Activated gamma-delta T cell (primary cell): ENCODE measurements at places on chromosomes 1 and 21.

DNA sequence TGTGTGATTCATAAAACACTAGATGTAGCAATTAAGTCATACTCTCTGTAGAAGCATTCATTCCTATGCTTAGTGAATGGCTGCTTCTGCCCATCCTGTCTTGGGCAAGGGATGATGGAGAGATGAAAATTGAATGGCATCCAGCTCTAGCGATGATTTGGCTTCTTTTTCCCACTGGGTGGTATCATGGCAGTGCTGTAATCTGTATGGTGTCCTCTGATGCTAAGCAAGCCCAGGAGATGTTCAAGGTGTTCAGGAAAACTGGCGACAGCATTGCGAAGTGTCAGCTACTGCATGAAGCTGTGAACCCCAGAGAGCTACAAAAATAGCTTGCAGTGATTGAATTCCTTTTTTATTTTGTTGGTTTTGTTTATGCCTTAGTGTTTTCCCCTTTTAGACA, 48.9 kb upstream of the LEPR start:
- no peak for DNase-seq

DNA sequence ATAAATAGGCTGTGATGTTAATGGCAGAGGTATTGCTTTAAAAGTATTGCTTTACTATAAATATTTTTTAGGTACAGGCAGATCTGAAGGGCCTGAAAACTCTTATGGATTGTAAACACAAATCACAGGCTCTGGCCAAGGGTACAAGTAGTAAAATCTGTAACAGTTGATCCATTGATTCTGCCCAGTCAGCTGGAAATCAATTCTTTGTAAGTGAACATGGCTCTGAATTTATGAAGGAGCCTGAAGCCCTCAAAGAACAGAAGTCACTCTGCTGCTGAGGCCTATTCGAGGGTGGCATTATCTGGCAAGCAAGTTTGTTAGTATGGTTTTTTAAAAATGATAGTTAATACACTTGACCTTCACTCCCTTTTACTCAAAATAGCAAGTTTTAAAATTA, 834.0 kb upstream of the TMPRSS15 start:
- DNase-seq = no peak

GRCh38 chr1:47536646-47537118, 98.8 kb downstream of the FOXD2 start:
- DNase-seq = no peak

DNA sequence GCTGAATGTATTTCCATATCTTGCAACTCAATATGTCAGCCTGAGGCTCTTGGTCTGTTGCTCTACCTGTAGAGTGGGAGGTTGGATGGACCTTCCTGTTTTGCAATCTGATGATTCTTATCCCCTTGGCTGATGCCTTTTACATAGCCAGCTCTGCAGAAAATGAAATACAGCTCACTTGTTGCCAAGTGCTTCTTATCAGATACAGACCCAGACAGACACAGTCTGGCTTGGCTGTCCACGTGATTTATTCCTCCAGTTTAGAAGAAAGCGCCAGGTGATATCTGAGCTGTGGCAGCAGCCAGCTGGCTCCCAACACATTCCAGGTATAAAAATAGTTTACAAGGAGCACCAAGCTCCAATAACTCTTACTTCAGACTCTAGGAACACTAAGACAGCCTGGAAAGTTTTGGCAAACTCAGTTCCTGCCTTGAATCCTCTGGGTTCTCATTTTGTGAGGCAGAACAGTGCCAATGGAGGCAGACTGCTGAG, 479.2 kb upstream of the USP24 start:
- DNase-seq = no peak

GRCh38 chr21:35614396-35614921, 445.9 kb downstream of the SETD4 start:
- DNase-seq = no peak

DNA sequence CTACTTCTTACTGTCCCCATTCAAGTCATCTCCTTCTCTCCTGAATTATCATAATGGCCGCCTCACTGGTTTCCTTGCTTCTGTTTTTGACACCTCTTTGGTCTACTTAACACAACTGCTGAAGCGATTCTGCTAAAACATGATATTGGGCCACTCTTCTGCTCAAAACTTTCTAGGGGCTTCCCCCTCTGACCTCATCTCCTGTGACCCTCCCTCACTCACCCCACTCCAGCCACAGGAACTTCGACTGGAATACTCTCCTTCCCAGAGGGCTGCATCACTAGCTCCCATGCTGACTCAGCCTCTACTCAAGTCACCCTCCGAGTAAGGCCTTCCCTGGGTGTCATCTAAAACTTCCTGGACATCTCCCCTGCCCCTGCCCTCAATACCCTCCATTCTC, 35.7 kb downstream of the NRIP1 start:
- no peak for DNase-seq

DNA sequence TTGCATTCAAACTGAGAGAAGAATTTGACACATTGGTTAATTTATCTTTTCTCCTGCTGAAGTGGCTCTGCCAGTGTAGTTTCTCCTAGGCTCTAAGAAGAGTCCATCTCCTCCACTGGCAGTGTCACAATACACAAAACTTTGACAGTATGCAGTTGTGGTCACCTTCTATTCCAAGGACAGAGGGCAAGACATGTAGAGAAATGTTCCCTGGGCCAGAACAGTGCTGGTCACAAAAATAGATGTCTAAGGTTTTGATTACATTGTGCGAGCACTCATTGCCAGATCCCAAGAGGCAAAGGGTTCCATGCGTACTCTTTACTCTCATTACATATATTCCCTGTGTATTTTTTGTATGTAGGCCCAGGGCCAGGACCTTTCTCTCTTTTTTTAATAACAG, 148.1 kb upstream of the UBE2U start:
- DNase-seq = no peak

DNA sequence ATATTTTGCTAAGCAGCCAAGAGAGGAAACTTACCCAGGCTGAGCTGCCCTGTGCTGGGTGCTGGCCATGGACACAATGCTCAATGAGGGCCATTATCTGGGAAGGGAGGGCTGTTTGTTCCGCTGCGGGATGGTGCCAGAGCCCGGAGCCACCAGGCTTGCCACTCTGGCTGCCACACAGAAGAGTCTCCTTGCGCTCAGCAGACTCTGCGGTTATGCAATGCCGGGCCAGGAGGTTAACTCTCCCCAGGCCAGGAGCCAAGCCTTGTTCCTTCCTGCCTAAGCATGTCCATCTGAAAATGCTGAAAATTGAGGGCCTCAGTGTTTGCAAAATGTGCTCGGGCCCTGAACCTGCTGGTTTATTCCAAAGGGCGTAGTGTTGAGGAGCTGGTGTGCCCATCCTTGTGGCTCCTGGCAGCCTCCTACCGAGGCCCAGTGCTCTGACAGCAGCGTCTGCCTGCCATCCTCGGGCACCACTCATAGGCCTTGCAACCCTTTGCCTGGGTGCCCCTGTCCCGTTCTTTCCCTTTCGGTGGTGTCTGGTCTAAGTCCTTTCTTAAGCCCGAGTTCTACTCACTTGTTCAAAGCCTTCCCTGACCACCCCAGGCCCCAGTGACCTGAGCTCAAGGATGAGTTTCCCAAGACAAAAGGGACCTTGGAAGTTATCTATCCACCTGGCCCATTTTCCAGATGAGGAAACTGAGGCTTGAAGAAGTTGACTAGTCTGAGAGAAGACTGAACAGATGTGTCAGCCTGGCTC, 133.8 kb upstream of the EDN2 start:
- no peak for DNase-seq

GRCh38 chr1:47618830-47619229, 181.0 kb downstream of the FOXD2 start:
- no peak for DNase-seq

DNA sequence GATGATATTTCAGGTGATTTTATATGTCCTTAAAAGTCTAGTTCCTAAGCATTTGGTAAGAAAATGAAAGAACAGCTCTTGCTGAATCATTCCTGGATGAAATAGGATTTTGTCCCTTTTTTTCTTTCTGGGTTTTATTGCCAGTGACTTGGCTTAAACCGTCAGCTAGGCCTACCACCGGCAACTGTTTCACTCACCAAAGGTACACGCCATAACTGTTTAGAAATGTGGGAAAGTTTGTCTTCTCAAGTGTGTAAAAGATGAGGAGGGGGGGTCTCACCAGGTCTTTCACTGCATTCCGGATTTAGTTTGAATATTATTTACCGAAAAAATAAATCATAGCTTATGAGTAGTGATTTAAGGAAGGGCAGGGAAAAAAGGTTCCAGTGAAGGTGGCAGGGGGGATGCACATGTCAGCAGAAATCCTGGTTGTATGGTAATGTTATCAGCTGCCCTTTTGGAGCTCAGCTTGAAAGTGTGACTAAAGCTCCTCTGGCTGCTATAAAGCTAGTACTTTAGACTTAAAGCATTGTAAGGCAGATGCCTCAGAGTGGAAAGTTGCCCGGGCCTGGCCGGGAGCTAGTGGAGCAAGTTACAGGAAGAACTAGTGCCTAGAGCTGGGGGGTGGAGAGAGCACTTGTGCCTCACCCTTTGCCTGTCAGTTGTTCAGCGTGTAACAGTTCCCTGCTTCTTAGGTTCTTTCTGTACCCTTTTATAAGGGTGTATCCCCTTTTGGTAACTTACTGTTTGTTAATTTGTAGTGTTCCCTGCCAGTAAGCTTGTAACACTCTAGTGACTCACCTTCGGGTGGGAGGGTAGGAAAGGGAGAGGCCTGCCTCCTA, 3.1 kb downstream of the ATP1A1 start:
- DNase-seq = no peak

DNA sequence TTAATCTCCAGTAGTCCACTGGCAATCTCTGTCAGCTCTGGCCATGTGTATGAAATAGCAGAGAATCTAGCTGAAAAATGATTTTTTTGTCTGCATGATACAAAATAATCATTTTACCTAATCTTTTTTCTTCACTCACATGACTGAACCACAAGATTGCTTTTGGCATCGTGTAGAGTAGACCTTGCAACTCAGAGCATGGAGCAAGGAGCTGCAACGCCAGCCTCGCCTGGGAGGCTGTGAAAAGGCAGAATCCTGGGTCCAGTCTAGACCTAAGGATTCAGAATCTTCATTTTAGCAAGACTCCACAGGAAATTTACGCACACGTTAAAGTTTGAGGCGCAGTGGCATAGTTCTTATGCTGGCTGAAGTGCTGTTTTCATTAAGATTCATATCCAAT, 40.2 kb downstream of the TOMM20 start:
- no peak for DNase-seq

DNA sequence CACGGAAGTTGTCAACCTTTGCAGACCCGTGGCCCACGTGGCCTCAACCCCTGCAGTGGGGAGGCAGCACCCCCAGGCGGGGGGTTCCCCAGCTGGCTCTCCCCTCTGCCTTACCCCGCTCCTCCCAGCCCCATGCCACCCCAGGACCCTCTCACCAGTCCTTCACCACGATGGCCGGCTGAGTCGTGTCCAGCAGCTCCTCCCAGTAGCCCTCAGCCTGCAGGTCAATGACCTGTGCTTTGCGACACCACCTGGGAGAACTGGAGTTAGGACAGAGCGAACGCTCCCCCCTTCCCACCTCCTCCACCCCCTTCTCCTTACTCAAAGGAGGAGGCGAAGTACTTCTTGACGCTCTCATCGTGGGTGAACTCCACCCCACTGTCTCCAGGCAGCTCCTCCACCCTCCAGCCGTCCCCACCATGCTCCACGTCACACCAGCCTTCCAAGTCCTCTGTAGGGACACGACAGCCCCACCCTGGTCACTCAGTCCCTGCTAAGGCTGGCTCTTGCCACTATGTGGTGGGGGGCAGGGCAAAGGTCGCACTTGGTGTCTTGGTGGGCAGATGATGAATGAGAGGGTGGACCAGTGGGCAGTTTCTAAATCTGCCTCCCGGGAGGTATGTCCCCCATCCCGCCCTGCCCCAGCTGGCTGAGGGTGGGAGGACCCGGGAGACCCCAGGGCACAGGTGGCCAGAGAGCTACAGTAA, 4.5 kb downstream of the FBXO2 start:
- DNase-seq = no peak

DNA sequence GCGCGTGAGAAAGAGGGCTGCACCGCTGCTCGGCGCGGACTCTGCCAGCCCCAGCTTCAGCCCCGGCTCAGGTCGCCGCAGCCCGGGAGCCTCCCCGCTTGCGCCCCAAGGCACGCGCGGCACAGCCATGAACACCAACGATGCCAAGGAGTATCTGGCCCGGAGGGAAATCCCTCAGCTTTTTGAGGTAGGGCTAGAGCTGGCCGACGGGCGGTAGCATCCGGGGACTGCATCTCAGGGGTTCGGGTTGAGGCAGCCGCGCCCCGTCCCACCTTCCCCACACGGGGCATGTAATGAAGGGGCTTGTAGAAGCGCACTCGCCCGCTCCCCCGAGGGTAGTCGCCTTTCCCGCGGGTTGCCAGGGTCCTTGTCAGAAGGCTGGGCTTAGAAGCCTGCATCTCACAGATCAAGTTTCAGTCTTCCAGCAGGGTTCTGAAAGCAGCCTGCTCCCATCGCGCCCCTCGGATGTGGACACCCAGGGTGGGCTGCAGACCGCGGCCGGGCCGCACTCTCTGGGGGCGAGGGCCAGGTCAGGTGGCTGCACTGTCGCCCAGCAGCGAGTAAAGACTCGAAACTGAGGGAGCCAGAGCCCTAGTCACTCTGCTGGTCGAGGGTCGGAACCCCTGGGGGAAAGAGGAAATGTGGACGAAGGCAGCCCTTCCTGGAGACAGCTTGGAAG, 507 bp downstream of the AK5 start:
- DNase-seq = no peak

DNA sequence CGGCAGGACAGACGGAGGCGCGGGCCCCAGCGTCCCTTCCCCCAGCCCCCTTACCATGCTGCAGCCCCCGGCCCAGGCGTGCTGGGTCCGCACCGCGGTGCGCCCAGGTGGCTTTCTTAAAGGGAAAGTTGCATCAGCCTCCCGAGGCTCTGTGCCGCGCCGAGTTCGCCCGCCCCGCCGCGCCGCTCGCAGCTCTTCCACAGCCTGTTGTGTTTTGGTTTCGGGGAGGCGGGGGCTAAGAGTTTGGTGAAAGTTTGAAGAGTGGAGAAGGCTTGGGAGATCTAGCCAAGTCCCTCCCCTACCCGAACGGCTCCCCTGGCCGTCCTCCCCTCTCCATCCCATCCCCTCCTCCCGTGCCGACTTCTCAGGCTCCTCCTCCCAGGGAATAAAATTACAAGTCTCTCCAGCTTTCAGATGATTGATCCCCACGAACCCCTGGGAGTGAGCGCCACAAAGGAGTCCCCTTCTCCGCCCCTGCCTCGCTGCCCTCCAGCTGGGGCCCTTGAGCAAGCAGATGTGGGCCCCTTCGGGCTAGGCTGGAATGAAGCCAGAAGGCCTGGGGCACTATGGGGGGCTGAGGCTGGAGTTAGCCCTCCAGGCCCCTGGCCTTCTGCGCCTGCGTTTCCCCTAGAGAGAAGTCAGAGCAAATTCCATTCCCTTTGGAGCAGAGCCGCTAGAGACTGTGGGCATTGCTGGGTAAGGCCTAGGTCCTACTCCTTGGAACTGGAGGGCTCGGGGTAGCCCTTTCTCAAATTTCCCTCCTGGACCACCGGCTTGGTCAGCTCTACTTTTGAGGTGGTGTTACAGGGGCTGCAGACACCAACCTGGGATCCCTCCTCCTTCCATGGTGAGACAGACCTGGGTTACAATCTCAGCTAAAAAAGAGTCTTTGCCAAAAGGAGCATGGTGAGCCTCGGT, at the start of gene SLC6A9:
Gene SLC6A9, minus strand, starts transcription at position 211 of the 918 bp plus-strand sequence. CDS start 7,185 bp downstream, outside the sequence.
- DNase-seq = no peak
